ENCODE measurements at places on chromosomes 2 and 18.

GRCh38 chr2:151718247-151718646 is 16.0 kb downstream of the NEB start:
- no peak for DNase-seq
- H3K27me3 ChIP-seq: no peaks in the 10 kb centered on the region
- H3K4me1 ChIP-seq: no peaks in the 10 kb centered on the region
- no peaks in the 10 kb centered on the region for H3K36me3 ChIP-seq
- H3K4me3 ChIP-seq: no peak overlapping the region

- DNase-seq: peak; percentile 35
- peak overlapping the region; percentile 85 for H3K4me3 ChIP-seq
- peaks cover 22% of the 10 kb centered on the region for H3K27me3 ChIP-seq
- no peak overlapping the region for H3K27ac ChIP-seq
- H3K4me1 ChIP-seq: peaks cover 12% of the 10 kb centered on the region
These were observed 1.1 kb upstream of the CXCR4 start for GRCh38 chr2:136118819-136119716.

DNA sequence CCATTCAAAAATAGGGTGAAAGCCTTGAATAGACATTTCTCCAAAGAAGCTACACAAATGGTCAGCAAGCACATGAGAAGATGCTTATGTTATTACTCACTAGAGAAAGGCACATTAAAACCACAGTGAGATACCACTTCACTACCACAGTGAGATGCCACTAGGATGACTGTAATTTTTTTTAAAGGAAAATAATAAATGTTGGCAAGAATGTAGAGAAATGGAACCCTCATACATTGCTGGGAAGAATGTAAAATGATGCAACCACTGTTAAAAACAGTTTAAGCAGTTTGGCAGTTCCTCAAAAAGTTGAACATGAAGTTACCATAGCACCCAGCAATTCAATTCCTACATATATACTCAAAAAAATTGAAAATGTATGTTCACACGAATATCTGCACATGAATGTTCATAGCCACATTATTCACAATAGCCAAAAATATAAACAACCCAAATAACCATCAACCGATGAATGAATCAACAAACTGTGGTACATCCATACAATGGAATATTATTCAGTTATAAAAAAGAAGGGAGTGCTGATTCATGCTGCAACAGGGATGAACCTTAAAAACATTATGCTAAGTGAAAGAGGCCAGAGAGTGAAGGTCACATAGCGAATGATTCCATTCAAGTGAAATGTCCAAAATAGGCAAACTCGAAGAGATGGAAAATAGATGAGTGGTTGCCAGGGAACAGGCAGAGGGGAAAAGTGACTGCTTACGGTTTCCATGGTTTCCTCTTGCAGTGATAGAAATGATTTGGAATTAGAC is 156.2 kb upstream of the NDUFV2 start:
- no peaks in the 10 kb centered on the region for H3K36me3 ChIP-seq

DNA sequence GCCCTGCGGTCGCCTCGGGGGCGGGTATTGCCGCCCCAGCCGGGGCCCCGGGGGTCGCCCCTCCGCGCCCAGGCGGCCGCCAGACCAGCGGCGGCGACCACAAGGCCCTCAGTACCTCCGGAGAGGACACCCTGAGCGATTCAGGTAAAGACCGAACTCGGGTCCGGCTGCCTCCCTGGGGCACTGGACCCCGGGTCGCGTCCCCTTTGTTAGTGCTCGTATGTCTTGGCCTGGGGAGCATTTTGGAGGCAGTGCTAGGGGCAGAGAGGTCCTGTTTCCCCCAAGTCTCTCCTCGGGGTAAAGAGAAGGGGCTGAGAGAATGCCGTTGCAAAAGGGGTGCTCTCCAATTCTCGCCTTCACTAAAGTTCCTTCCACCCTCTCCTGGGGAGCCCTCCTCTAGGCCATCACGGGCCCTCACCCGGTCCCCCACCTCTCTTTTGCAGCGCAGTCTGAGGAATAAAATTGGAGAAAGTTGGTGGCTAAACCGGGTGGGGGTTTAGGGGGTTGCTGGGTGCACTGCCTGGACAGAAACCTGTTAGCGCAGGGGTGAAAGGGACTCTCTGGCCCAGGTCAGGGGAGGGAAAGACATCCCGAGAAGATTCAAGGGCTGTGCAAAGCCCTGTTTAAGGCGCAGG is 2.5 kb downstream of the MYCN start:
- H3K27me3 ChIP-seq: no peaks in the 10 kb centered on the region
- H3K27ac ChIP-seq: no peak overlapping the region
- 0 out of 2 replicates have a peak, but pooled peaks cover 4% of the 10 kb centered on the region for H3K4me1 ChIP-seq
- H3K36me3 ChIP-seq: no peaks in the 10 kb centered on the region
- H3K4me3 ChIP-seq: no peak overlapping the region

DNA sequence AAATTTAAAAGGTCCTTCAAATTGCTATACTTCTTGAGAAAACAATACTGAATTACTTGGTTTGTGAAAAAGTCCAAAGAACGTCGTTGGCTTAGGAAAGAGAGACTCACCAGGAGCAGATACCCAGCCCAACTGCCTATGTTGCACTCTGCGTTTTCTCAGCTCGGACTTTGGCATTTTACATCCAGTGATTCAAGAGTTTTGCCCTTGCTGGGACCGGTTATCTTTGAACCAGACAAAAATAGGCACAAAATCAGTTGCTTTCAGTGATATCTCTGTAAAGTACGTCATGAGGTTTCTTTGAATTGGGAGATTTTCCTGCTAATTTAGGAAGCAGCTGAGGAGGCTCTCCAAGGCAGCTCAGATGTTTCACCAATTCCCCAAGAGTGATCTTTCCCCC is 29.3 kb downstream of the FHOD3 start:
- H3K27me3 ChIP-seq: no peaks in the 10 kb centered on the region
- H3K36me3 ChIP-seq: no peaks in the 10 kb centered on the region
- no peak overlapping the region for H3K27ac ChIP-seq

DNA sequence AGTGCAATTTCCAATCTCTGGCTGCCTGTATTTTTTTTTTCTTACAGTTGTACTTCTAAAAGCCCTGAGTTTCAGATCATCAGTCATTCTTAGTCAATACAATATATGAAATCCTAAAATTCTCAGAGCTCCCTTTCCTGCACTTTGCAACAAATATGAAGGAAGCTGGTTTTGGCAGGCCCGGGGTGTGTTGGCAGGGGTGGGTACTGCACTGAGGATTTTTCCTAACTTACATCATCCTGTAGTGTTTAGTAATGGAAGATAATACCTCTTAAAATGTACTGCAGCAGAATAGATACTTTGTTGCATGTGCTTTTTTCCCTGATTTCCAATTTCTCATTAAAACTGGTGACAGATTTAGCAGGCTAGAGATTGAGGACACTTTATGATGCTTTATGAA is 374.6 kb downstream of the PTH2R start:
- no peaks in the 10 kb centered on the region for H3K36me3 ChIP-seq
- no peak for DNase-seq
- H3K4me1 ChIP-seq: no peaks in the 10 kb centered on the region
- no peak overlapping the region for H3K27ac ChIP-seq
- no peaks in the 10 kb centered on the region for H3K27me3 ChIP-seq

DNA sequence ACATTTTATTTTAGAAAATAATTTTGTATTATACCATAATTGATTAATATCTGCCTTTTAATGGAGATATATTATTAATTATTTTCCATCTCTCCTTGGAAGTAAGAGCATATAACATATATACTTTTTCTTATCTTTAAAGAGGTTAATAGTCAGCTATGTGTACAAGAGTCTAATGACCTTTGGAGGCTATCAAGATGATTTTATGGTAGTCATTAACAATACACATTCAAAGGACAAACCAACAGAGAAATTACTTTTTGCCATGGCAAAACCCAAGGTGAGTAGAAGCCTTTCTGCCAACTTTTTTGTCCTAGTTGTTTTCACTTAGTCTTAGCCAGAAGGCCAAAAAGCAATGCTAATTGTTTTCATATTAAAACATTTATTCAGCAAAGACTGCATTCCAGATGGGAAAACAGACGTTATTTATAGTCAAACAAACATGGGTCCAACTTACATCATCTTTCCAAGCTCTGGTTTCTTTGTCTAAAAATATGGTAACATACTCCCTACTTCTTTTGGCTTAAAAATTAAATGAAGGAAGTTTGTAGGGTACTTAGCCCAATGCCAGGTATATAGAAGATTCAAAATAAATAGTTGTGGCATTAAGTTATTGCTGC is 9.6 kb upstream of the DYNC2LI1 start:
- H3K4me1 ChIP-seq: no peaks in the 10 kb centered on the region
- H3K36me3 ChIP-seq: no peaks in the 10 kb centered on the region
- H3K27me3 ChIP-seq: no peaks in the 10 kb centered on the region
- H3K27ac ChIP-seq: no peak overlapping the region
- DNase-seq: no peak
- no peak overlapping the region for H3K4me3 ChIP-seq

GRCh38 chr2:107334306-107334705 is 448.3 kb upstream of the ST6GAL2 start:
- no peak for DNase-seq
- no peaks in the 10 kb centered on the region for H3K27me3 ChIP-seq
- no peak overlapping the region for H3K27ac ChIP-seq
- H3K36me3 ChIP-seq: no peaks in the 10 kb centered on the region

- H3K27me3 ChIP-seq: no peaks in the 10 kb centered on the region
- no peak overlapping the region for H3K4me3 ChIP-seq
- H3K4me1 ChIP-seq: no peaks in the 10 kb centered on the region
- DNase-seq: peak; percentile 22
These were observed 58.9 kb upstream of the STON1 start for GRCh38 chr2:48471048-48471474.

- H3K36me3 ChIP-seq: no peaks in the 10 kb centered on the region
- no peaks in the 10 kb centered on the region for H3K27me3 ChIP-seq
- H3K4me3 ChIP-seq: no peak overlapping the region
- H3K27ac ChIP-seq: no peak overlapping the region
These were observed 5.5 kb upstream of the CYP27A1 start for GRCh38 chr2:218776488-218776887.

DNA sequence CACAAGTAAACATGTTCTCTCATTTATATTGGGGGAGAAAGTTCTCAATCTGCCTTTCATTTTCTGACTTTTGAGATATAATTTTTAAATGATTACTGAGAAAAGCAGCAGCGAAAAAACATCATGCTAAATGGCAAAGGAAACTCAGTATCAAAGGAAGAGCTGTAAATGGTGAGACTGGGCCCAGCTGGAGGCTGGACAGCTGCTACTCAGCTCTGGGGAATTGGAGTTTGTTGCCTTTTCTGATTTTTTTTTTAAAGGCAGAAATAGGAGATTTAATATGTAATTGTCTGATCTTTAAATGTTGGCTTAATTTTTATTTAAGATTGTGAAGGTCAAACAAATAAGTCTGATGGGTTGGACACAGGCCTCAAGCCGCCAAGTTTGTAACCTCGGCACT is 137.1 kb upstream of the TACR1 start:
- H3K36me3 ChIP-seq: no peaks in the 10 kb centered on the region
- 0 out of 2 replicates have a peak overlapping the region, but pooled peaks have one; percentile 29 for H3K4me3 ChIP-seq
- H3K4me1 ChIP-seq: peaks cover 19% of the 10 kb centered on the region
- no peak for DNase-seq

GRCh38 chr2:150133623-150134022 is 353.8 kb downstream of the RND3 start:
- H3K27me3 ChIP-seq: peaks cover 7% of the 10 kb centered on the region
- H3K4me3 ChIP-seq: no peak overlapping the region
- peak overlapping the region; percentile 39 for H3K27ac ChIP-seq
- H3K36me3 ChIP-seq: no peaks in the 10 kb centered on the region
- peak; percentile 95 for DNase-seq
- H3K4me1 ChIP-seq: peaks cover 17% of the 10 kb centered on the region

GRCh38 chr2:217959723-217960122 is 43.1 kb downstream of the TNS1 start:
- no peak overlapping the region for H3K27ac ChIP-seq
- H3K4me3 ChIP-seq: no peak overlapping the region
- no peaks in the 10 kb centered on the region for H3K36me3 ChIP-seq
- no peaks in the 10 kb centered on the region for H3K4me1 ChIP-seq
- peaks cover 13% of the 10 kb centered on the region for H3K27me3 ChIP-seq
- DNase-seq: no peak

DNA sequence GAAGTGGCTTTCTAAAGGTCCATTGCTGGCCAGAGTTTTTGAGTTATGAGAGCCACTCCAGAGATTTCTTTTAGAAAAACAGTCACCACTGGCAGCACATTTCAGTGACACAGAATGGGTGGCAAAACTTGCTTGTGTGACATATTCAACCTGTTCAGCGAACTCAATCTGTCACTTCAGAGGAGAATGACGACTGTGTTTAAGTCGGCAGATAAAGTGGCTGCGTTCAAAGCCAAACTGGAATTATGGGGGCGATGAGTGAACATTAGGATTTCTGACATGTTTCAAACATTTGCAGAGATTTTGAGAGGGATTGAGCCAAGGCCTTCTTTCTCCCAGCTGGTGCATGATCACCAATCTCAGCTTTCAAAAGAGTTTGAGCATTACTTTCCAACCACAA is 139.6 kb upstream of the B3GNT2 start:
- H3K4me1 ChIP-seq: peaks cover 32% of the 10 kb centered on the region
- H3K27ac ChIP-seq: no peak overlapping the region
- no peak overlapping the region for H3K4me3 ChIP-seq
- no peaks in the 10 kb centered on the region for H3K27me3 ChIP-seq
- no peaks in the 10 kb centered on the region for H3K36me3 ChIP-seq

- H3K36me3 ChIP-seq: no peaks in the 10 kb centered on the region
- no peak overlapping the region for H3K27ac ChIP-seq
- H3K4me3 ChIP-seq: no peak overlapping the region
- DNase-seq: no peak
- no peaks in the 10 kb centered on the region for H3K27me3 ChIP-seq
These were observed 34.6 kb downstream of the GULP1 start for GRCh38 chr2:188326290-188326668.

DNA sequence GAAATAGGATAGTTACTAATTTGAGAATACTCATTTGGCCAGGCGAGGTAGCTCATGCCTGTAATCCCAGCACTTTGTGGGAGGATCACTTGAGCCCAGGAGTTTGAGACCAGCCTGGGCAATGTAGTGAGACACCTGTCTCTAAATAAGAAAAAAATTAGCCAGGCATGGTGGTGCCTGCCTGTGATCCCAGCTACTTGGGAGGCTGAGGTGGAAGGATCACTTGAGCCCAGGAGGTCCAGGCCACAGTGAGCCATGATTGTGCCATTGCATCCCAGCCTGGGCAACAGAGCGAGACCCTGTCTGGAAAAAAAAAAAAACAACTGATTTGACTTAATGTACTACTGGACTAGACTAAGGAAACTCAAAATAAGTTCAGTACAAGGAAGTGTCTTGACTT is 32.7 kb upstream of the ZNF638 start:
- H3K4me3 ChIP-seq: no peak overlapping the region
- DNase-seq: no peak
- no peaks in the 10 kb centered on the region for H3K27me3 ChIP-seq
- no peak overlapping the region for H3K27ac ChIP-seq

DNA sequence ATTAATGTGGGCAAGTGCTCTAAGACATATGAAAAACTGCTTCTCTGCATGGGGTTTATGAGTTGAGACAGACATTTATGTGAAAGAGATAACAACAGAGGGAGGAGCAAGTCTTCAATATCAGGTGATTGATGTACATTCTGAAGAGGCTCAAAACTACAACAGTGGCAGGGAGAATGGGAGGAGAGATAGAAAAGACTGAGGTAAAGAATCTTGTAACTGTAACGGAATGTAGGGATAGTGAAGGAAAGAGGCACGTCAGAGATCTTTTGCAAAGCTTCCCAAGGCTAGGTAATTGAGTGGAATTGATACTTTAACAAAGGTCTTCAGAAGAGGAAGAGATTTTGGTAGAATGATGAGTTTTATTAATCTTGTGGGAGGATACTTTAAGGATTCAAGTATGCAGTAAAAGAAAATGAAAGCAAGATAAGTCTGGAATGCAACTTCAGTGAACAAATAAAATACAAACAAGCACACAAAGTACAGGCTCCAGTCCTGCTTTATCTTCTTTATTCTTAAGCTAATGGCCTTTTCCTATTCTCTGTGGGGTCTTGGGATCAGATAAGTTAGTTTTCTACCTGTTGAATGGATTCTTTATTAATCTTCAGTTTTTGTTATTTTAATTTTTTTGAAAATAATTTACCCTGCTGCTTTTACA is 15.0 kb downstream of the SMAD4 start:
- H3K4me3 ChIP-seq: peak overlapping the region; percentile 5
- peaks cover 7% of the 10 kb centered on the region for H3K4me1 ChIP-seq
- no peak overlapping the region for H3K27ac ChIP-seq
- H3K36me3 ChIP-seq: 0 out of 2 replicates have a peak, but pooled peaks cover 4% of the 10 kb centered on the region

Data from MM.1S (cell line).